ENCODE measurements at places on chromosomes 2 and 18.

- DNase-seq: peak; percentile 92
Measured at GRCh38 chr2:196987649-196988364, 61.3 kb upstream of the PGAP1 start.

DNA sequence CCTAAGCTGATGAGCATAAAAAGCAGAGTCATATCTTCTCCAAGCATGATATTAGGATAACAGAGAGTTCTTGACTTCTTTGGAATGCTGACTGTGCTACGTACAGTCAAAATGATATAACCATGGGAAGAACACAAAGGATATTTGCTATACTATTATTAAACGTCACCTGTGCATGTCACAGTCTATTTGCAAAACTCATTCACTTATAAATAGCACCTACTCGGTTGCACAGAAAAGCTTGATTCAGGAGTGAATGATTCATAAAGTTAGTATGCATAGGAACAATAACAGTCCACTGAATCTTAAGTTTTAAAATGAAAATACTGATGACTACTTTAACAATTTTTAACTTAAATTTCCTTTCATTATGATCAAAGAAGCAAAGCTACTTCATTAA lies 83.3 kb downstream of the SP3 start:
- DNase-seq: no peak

DNA sequence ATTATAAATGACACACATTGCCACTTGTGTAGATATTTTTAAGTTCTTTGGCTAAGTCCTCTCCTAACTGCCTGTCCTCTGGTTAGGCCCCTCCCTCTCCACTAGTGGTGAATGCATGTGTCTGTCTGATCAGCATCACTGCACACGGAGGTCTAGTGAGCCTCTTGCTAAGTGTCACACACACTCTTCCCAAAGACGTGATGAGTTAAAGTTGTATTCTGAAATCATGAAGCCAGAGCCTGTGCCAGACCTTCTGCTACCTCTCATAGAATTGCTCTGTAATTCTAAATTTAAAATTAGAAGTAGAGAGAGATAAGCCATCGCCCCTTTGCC lies 41.3 kb downstream of the RALB start:
- DNase-seq: no peak

GRCh38 chr2:171541202-171541887 lies 19.1 kb downstream of the CYBRD1 start:
- DNase-seq: no peak

GRCh38 chr2:113112871-113113270 lies 14.5 kb upstream of the IL1RN start:
- no peak for DNase-seq

GRCh38 chr2:232524771-232525170 lies 1.2 kb upstream of the CHRND start:
- DNase-seq: no peak

DNA sequence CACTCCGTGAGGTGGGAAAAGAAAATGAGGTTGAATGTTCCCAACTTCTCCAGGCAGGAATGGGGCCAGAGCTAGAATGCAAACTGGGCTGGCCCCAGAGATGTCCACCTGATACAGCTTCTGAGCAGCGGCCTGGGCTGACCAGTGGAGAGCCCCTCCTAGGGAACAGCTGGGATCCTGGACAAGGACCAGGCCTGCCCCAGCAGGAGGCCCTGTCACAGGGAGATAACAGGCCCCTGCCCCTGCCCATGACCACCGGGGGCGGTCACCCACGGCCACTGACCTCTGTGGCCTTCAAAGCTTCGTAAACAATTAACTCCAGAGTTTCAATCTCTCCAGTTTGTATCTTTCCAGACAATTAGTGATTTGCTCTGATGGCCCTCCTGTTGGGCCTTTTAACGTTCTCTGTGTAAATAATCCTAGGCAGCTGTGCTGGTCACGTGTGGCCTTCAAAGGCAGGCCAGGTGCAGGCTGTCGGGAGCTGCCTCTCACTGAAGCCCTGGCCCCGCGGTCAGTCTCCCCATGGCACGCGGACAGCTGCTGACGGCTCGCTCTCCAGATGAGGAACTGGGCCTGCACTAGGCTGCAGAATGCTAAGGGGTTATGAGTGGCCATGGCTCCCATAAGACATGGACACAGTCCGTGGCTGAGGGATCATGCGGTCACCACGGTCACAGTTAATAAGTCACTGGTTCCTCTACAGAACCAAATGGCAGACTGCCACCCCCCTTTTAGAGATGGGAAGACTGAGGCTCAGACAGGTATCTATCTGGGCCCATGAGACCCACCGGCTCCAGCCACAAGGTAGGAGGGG lies 9.2 kb downstream of the HS6ST1 start:
- no peak for DNase-seq

DNA sequence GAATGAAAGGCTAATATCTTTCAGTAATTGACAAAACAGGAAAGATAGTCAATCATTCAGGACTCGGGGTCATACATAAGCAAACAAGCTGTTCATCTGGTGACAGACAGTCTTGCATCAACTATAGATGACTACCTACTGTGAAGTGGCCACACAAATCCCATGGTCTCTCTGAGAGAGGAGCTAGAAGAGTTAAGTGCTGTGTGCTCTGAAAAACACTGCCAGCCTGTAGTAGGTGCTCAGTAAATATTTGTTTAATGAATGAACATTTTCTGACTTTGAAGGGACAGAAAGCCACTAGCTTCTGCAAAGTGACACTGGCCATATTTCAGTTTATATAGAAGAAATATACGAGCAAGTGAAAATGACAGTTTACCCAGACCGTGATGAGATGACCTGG lies 184.0 kb upstream of the CHAC2 start:
- no peak for DNase-seq

DNA sequence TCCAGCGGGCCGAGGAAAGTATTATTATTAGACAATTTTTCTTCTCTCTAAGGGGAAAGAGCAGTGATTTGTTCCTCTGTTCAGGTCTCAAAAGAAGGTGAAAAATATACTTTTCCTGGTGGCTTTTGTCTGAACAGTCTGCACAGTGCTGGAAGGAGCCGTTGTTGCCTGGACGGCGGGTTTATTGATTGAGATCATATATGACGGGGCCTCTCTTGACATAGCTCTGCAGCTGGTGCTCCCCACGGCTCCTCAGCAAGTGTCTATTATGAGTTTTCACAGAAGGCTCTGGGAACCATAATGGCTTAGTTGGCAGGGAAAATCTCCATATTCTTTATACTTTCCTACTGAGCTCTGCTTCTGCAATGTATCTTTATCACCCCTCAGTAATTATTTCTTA lies 42.9 kb downstream of the FSHR start:
- no peak for DNase-seq

DNA sequence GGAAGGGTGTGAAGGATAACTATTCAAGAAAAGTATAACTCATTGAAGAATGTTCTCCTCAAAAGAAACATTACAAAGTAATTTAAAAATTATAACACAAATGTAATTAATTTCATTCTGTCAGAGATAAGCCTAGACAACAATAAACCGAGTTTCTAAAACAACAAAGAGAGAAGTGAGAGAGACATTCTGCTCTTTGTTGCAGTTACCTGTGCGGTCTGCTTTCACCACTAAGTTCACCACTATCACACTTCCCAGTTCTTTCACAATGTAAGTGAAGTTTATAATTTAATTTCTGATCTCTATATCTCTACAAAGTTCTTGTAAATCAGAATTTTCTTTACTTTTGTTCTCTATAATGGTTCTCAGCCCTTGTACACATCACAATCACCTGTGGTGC lies 76.3 kb upstream of the FRZB start:
- no peak for DNase-seq

DNA sequence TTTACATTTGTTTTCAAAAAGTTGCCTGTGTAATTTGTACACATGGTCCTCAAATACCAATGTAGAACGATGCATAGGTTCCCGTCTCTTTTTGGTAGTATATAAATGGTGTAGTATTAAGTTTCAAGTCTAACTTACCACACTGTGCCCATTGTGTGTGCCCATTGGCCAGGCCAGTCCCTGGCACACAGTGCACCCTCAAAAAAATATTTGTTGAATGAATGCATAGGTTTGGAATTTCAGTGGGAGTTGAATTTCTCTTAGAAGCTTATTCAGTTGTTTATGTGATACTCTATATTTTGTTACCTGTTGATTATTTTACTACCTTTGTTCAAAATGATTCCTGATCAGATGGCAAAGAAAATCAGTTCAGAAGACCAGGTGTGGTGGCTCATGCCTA lies 30.1 kb downstream of the IDH1 start:
- no peak for DNase-seq

DNA sequence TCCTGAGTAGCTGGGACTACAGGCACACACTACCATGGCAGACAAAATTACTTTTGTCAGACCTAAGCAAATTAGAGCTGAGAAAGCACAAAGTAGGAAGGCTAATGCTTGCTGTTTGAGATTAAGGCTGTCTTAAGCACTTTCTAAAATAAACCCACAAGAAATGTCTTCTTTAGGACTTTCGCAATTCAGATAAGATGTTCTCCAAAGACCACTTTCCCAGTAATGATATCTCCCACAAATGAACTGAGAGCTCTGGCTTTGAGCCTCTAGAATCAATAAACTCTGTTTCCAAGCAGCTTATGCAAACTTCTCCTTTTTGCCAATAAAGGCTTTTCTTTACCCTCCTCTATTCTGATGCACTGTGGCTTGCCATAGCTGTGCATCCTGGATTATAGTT lies 32.0 kb upstream of the GALNT1 start:
- DNase-seq: no peak

DNA sequence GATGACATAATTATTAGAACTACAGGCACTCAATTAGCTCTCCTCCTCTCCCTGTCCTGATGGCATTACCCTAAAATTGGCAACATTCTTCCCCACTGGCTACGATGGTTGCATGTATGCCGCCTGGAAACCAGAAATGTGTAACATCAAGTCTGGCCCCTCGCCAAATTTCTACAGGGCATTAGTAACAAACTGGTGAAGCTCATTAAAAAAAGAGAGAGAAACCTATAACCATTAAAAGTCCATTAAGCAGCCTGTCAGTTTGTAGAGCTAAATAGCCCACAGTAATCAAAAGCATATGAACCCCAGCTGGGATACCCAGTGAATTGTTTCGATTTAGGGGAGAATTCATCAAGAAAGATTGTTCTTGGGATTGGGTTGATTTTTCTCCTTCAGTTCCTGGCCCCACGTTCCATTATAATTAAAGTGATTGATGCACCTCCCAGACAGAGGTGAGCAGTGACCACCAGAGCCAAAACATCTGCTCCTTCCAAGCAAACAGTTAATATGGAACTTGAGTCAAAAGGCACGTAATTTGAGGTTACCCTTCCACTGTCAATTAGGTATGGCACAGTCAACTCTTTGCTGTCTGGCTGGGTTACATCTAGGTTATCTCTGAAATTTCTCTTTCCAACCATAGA lies 208.6 kb downstream of the C1D start:
- DNase-seq: no peak

DNA sequence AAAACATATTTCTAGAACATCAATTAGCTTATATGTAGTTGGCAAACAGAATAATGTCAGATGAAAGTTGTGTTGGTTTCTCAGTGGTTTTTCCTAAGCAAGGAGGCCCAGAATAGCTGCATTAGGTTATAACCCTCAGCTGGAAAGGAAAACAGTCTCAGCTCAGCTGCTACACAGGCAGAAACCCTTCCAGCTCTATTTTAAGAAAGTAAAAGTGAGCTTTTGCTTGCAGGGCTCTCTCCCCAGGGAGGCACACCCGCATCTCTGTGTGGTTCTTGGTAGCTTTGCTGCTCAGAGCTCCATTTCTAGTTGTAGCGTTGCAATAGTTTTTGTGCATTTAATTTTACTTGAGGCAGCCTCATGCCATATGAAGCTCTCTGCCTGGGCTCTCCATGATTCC lies 54.6 kb downstream of the PIKFYVE start:
- no peak for DNase-seq

DNA sequence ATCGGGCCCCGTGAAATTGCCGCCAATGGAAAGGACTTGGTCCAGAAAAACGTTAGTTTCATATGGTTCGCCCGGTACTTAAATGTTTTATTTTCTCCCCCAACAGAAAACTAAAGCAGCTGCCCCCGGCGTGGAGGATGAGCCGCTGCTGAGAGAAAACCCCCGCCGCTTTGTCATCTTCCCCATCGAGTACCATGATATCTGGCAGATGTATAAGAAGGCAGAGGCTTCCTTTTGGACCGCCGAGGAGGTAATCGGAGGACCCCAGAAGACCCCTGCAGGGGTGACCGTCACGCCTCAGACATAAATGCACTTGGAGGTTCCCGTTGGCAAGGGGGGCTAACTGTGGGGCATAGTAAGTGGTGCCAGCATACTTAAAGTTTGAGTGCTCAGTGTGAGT lies 742 bp downstream of the RRM2 start:
- DNase-seq: no peak

DNA sequence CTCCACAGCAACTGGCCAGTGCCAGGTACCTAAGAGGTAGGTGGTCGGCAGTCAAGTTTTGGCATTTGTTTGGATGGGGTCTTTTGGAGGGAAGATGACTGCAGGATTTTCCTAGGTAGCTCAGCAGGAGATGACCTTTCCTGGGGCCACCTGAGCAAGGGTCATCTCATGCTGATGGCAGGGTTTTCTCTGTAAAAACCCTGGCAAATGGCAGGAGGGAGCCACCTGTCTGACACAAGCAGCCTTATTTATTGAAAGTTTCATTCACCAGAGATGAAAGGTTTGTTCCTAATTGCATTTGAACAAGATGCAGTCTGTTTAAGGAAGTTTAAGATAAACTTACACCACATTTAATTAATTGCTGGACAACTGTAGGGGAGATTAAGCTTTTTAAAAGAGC lies 31.6 kb upstream of the ACAA2 start:
- no peak for DNase-seq

DNA sequence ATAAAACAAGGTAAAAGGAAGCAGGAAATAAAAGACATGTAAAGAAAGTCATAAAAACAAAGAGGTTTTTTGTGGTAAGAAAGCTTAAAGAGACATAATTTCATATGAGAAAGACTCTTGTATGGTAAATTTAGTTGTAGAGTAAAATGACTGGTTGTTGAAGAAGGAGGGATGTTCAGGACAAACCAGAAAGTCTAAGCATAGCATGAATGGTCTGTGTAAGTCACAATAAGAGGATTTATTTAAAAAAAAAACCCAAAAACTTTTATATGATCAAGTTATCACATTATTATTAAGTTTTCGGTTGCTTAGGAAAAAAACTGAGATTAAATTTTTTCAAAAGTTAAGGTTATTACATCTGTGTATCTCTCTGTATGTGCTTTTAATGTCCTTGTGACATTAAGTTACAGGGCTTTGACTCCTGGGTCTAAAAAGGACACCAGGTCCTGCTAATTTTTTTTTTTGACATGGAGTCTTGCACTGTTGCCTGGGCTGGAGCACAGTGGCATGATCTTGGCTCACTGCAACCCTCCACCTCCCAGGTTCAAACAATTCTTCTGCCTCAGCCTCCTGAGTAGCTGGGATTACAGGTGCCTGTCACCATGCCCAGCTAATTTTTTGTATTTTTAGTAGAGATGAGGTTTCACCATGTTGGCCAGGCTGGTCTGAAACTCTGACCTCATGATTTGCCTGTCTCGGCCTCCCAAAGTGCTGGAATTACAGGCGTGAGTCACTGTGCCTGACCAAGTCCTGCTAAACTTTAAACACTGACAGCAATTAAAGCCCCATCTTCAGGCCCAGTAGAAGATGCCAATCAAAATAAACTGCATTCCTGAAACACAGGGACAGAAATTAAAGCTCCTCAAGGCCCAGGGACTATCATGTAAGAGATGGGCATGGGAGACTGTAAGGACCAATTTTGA lies 14.2 kb upstream of the OXER1 start:
- DNase-seq: no peak
